ENCODE measurements at places on chromosomes 6 and 20. TPM values are rescaled to one million over a fixed set of nuclear protein-coding genes. Genes with fewer than 3 reads are reported as not detected.

The CST2 gene
- total RNA-seq = not detected

The PCIF1 gene
- total RNA-seq = 11.6 TPM

The DDX39B gene
- total RNA-seq = 262 TPM

The ZKSCAN3 gene
- total RNA-seq = 4.6 TPM

The FLRT3 gene
- total RNA-seq = 0.13 TPM

The TFAP2D gene
- not detected for total RNA-seq

The ARMH2 gene
- not detected for total RNA-seq

The MYB gene
- total RNA-seq = 0.13 TPM

The PSMB8 gene
- total RNA-seq = 58.8 TPM

The PTGIS gene
- total RNA-seq = 42.8 TPM

The RIPPLY2 gene
- under 0.01 TPM for total RNA-seq

The BTN1A1 gene
- not detected for total RNA-seq

The EBF4 gene
- 0.76 TPM for total RNA-seq

The OXT gene
- total RNA-seq = not detected
